NCI-H1436 treated with DMSO at 0.1 percent for 48 hours (cell line): ENCODE measurements at places on chromosomes 2 and 18.

GRCh38 chr2:11980809-11981208 is 234.4 kb downstream of the LPIN1 start:
- no peak for DNase-seq

DNA sequence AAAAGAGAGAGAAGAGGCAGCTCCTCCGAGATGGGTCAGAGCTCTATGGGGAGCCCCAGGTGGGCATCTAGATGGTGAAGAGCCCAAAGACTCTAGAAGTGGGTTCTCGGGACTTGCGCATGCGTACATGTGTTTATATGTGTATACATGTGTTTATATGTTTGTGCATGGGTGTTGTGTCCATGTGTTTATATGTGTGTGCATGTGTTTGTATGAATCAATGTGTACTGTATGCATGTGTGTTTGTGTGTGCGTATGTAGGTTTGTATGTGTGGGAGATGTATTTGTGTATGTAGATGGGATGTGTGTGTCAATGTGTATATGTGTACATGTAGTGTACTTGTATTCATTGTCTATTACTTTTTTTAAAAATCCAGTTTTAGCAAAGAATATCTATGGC is 25.6 kb downstream of the DNPEP start:
- DNase-seq, result no peak

DNA sequence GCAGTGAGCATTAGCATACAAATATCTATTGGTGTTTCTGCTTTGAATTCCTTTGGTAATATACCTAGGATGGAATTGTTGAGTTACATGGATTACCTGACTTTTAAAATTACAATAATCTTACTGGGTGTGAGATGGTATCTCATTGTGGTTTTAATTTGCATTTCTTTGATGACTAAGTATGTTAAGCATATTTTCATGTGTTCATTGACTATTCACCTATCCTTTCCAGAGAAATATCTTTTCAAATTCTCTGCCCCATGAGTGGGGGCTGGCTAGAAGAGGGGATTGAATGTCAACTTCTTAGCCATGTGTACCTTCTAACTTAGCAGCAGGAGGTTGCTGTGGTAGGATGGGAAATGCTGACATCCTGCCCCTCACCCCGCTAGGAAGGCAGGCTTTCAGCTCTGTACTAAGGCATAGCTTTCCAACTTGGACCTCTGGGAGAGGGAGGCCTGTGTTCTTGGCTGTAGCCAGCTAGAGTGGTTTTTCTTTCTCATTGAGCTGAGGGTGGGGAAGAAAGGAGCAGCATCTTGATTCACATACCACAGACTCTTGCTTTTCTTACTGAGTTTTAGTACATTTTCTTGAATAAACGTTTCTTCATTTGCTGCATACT is 63.3 kb upstream of the TTC27 start:
- DNase-seq, result no peak

DNA sequence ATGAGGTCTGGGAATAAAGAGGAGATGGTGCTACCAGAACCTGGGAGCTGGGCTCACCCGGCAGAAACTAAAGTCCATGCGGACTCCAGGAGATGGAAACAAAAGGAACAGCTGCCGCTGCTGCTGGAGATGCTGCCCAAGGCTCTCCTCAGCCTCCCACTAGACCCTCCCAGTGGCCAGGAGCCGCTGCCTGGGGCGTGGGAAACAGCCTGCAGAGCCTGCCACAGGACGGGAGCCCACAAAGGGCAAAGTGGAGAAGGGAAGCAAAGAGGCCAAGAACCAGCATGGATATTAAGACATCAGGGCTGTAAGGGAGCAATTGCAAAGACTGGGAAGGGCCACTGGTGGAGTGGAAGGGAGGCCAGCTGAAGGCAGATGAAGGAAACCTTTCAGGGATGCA is 179.6 kb downstream of the NCK2 start:
- DNase-seq, result no peak

DNA sequence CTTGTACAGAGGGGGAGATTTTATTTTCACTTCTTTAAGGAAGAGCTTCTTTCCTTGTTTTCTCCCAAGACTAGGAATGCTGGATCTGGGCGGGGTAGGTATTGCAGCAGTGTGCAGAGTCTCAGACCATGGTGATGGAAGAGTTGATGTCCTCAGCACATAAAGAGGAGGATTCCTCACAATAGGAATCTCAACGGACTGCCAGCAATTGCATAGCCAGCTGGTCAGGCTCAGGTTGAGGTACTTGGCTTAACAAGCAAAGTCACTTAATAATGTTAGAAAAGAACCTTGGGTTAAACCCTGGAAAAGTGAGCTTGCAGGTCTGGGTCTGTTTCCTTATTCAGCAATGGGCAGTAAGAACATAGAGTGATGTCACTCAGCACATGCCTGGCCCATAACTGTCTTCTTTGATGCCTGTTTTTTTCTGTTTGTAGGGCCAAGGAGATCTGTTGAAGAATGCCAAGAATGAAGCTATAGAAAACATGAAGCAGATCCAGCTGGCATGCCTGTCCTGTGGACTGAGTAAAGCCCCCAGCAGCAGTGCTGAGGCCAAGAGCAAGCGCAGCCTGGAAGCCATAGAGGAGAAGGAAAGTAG is 342.1 kb downstream of the PLCL1 start:
- no peak for DNase-seq

- DNase-seq, result no peak
Observed at GRCh38 chr2:46317094-46317486, 19.9 kb downstream of the EPAS1 start.

- no peak for DNase-seq
Observed at GRCh38 chr2:44943031-44943692, 1.7 kb downstream of the SIX3 start.

DNA sequence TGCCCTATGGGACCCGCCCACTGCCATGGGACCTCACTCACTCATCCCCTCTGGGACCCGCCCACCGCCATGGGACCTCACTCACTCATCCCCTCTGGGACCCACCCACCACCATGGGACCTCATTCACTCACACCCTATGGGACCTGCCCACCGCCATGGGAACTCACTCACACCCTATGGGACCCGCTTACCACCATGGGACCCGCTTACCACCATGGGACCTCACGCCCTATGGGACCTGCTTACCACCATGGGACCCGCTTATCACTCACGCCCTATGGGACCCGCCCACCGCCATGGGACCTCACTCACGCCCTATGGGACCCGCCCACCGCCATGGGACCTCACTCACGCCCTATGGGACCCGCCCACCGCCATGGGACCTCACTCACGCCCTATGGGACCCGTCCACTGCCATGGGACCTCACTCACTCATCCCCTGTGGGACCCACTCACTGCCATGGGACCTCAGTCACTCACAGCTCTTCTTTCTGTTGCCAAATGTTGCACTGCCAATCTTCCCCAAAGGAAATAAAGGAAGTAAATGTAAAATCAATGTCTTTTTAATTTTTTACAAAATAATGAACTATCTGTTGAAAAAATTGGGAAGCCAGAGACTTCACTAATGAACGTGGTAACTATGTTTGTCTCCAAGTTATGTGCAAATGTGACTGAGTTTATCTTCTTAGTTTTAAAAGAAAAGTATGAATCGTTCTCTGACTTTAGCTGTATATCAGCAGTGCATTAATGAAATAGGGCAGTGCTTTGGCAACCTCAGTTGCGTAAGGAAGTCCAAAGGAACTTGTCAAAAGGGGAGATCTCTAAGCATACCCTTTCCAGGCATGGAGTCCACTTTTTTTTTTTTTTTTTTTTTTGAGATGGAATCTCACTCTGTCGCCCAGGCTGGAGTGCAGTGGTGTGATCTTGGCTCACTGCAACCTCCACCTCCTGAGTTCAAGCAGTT is 101.5 kb upstream of the MGAT5 start:
- no peak for DNase-seq

GRCh38 chr2:215793747-215794595 is 219.4 kb downstream of the MREG start:
- no peak for DNase-seq

- no peak for DNase-seq
Observed at GRCh38 chr2:128325611-128326181, 7.0 kb upstream of the HS6ST1 start.

GRCh38 chr2:28810384-28811285 is at the start of gene SPDYA:
SPDYA (plus strand) TSS chr2:28810834; CDS start chr2:28816015, 5,181 bp downstream.
- DNase-seq, result no peak

GRCh38 chr2:12719400-12720277 is 2.9 kb downstream of the TRIB2 start:
- no peak for DNase-seq

DNA sequence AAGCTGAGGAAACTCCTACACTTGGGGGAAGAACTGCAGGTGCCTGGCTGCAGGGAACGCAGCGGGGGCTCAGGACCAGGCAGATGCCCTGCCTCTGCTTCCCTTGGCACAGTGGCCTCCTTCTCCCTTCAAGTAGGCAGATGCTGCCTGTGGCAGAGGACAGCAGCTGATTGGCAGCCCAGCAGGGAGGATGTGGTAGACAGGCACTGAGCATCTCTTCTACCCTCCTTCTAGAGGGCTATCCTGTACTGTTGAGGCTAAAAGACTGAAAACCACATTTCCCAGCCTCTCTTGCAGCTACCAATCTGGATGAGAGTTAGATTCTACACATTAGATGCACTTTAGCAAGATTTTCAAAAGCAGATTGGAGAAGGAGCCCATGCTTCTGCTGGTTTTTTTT is 105.7 kb downstream of the MSH2 start:
- DNase-seq, result no peak

DNA sequence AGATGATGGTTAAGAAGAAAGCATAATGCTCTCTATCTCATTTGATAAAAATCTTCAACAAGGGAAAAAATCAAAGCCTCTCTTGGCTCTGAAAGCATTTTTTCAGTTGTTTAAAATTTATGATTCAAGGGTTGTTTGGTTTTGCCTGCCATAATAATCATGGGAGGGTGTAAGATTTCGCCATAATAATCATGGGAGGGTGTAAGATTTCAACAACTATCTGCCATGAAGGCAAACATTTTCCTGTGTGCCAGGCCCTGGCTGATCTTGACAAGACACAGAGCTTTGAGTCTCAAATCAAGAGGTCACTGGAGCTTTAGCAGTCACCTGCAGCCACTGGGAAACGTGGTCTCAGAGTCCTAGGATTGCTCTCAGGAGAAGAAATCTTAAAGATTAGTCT is 175.1 kb upstream of the PIEZO2 start:
- DNase-seq, result no peak

GRCh38 chr2:219499058-219499307 is 292 bp downstream of the GMPPA start:
- DNase-seq, result no peak

GRCh38 chr2:71940695-71941094 is 207.0 kb downstream of the CYP26B1 start:
- no peak for DNase-seq

GRCh38 chr2:56871644-56872043 is 687.9 kb downstream of the CCDC85A start:
- DNase-seq, result no peak

GRCh38 chr18:11801573-11801972 is 49.6 kb upstream of the CHMP1B start:
- DNase-seq, result no peak

DNA sequence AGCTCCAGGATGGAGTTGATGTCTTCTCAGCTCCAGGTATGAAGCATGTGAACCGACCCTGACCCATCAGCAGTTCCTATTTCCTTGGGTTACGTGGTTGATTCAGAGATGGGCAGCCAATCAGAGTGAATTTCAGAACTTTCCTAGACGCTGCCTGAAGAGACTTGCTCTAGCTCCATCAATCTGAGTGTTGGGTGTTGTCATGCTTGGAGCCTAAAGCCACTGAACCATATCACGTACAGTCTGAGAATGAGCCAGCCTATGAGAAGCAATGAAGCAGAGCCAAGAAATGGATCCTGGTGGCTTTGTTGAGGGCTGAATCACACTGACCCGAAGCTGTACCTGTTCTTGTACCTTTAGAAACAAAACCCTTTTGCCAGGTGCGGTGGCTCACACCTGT is 19.6 kb upstream of the KLF7 start:
- DNase-seq, result no peak

GRCh38 chr2:76039505-76039904 is 328.8 kb upstream of the GCFC2 start:
- no peak for DNase-seq

DNA sequence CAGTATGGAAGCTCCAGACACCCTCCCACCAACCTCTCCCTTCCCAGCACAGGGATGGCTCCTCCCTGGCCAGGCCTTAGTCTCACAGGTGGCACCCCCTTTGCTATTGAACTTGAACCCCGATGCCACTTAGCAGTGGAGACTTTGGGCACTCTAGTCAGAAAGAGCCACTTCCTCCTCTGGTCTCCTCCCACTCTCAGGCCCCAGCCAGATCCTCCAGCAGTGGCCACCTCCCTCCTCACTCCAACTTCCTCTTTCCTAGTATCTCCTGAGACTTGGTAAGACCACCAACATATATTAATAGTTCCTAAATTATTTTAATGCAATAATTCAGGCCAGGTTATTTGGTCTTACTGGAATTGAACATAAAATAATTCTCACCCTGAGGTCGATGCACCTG is 437.2 kb upstream of the ID2 start:
- no peak for DNase-seq

GRCh38 chr2:66901344-66901743 is 466.4 kb downstream of the MEIS1 start:
- no peak for DNase-seq

DNA sequence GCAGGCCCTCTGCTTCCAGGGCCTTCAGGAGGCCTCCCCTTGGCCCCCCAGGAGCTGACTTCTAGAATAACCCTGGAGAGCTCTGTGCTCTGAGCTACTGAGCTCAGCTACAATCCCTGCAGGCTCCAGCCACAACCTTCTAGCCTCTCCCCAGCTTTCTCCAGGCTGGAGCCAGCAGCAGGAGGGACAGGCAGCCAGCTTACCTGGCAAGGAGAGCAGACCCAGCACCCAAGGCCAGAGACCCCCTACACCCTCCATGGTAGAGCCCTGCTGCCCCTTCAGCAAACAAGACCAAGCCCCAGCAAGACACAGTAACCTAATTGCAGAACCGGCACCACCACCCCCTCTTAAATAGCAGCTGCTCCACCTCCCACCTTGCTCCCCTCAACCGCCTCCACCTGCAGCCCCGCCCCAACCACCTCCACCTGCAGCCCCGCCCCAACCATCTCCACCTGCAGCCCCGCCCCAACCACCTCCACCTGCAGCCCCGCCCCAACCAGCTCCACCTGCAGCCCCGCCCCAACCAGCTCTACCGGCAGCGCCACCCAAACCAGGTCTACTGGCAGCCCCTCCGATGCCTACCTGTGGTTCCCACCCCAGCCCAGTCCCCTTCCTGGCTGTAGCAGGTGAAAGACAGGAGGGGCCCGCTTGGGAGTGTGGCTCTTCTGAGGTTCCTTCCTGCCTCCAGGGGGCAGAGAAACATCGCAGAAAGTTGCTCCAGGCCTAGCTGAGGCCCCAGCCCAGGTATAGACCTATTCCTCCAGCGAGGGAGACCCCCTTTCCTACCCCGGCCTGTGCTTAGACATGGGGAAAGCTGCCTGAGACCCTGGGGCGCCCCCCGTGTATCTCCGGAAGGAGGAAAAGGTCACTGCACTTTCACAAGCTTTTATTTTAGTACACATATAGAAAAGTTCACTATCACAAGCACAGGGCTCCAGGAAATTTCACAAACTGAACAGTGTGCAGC is at the start of gene ASTL:
Gene ASTL (minus strand): TSS at position 324 of the 967 bp plus-strand sequence. CDS start 66 bp downstream, at position 258.
- DNase-seq, result peak; percentile 3

DNA sequence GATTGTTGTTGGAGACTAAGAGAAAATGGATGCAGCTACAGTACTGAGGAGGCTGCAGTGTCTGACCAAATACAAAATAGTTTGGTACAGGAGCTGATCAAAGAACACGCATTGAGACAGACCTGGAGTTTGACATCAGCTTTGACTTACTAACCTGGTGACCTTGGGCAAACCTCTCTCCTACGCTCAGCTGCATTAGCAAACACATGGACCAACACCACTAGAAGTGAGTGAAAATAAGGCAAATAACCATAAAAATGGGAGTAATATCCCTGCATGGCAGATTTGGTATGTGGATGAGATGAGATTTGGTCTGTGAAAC is 126.5 kb downstream of the LPIN1 start:
- no peak for DNase-seq

GRCh38 chr2:215833531-215834162 is 179.7 kb downstream of the MREG start:
- DNase-seq, result no peak
